ENCODE measurements at places on chromosomes 16 and 17.

DNA sequence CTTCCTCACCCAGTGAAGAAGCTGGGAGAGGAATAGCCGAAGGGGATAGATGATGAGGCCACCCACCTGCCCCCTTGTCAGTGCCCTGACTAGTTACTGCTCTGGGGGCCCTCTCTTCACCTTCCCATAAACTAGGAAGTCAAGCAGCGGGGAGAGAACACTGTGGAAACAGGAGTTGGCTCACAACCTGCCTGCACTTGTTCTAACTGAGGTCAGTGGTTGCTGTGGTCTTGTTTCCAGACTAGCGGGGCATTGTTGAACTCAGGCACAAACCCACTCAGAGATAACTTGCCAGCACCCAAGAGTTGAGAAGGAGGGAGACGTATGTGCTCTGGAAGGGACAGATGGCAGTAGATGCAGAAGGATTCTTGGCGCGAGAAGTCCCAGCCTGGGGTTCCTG lies 48.6 kb upstream of the DDX52 start:
- DNase-seq = no peak

DNA sequence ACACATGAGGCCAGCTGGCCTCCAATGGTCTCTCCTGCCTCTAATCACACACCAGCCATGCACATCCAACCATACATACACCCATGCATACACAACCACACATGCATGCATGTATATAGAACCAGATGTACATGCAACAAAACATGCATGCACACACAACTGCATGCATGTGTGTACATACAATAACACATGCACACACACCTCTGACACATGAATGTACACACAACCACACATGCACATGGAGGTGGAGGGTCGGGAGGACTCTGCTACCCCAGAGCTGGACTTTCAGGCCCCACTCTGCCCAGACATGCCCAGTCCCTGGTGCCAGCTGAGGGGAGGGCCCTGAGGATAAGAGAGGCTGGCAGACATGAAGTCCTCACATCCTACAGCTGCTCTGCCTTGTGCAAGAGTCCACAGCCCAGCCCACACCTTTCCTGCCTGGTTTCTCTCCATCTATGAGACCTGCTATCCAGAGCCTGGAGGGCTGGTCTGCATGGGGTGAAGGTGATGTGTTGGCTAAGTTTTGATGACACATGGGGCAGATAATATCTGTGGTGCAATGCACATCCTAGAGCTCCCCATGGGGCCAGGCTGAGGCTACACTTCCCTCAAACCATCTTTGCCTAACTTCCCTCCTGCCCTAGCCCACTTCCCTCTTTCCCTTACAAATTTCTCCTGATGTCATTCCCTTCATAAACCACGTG lies 50.9 kb upstream of the SDK2 start:
- no peak for DNase-seq

DNA sequence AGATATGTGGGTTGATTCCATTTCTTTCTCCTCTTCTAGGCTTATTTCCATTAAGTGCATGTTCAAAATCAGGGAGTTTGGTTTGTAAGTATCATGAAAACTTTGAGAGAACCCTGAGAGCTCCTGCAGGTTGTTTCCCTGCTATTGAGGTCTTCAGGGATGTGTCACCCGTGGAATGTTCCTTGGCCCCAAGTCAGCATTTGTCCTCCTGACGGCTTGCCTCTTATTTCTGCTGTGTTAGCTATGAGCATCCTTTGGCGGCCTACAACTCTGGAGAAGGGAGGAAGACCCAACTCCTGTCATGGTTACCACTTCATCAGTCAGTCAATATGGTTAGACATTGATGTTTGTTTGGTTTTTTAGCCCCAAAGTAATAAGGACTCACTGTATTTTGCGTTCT lies 180.8 kb downstream of the FTO start:
- DNase-seq = no peak

DNA sequence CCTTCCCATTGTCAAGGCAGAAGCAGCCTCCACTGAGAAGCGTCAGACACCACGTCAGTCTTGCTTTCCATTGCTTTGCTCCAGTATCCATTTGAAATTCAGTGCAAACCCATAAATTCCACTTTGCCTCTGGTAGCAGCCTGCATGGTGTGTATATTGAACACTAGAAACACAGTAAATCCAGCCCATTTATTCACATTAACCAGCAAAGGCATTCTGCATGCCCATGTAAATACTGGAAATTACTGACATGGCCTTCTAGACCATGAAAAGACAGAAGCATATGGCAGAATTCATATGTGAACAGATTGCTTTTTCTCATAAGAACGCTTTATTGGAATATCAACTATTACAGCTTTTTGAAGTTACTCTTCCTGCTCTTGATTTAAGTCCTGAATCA lies 595.0 kb downstream of the WWOX start:
- DNase-seq = no peak

- no peak for DNase-seq
Observed at GRCh38 chr16:81384006-81384405, 60.6 kb upstream of the CMIP start.

- DNase-seq = no peak
Observed at GRCh38 chr17:5975661-5976060, 94.5 kb upstream of the WSCD1 start.

- DNase-seq = no peak
Observed at GRCh38 chr17:72812823-72813222, 279.7 kb downstream of the SLC39A11 start.

GRCh38 chr17:65415991-65416390 lies 145.5 kb downstream of the AXIN2 start:
- no peak for DNase-seq

DNA sequence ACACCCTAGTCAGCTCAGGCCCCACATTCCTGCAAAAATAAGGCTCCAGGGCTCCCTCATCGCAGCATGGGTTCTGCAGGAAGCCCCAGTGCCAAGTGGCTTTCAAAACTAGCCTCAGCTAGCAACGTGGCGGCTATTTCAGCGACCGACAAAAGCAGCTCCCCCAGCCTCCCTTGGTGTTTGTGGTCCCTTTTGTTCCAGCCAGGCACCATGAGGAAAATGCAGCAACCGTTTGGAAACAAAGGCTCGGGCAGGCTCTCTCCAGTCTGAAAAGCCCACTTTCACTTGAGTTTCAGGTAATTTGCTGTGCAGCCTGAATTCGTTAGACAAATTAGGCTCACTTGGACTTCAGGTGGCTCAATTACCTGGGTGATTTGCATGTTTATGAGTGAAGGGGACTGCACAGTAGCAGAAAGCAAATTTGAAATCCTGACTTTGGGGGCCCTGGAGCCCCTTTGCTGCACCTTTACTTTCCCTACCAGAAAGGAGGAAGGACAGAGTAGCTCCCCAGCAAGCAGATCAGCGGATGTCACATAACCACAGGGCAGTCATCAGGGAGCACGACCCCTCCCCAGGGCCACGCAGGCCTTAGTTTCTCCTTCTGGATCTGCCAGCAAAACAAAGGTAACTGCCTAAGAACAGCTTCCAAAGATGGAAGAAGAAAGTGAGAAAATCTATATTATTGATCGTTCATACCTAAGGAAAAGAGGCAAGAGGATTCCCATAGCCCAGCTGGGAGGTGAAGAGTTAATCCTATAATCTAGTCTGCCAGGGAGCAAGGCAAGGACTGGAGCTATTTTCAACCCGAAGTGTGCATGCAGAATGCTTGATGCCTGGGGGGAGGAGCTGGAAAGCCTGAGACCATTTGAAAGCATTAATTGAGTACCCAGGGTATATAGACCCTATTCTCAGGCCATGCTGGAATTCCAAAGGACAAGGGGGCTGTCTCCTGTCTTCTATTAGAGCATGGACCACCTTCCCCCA lies 143.1 kb upstream of the SDK2 start:
- DNase-seq = no peak

GRCh38 chr17:17510456-17511292 lies 14.5 kb upstream of the RASD1 start:
- DNase-seq = no peak

DNA sequence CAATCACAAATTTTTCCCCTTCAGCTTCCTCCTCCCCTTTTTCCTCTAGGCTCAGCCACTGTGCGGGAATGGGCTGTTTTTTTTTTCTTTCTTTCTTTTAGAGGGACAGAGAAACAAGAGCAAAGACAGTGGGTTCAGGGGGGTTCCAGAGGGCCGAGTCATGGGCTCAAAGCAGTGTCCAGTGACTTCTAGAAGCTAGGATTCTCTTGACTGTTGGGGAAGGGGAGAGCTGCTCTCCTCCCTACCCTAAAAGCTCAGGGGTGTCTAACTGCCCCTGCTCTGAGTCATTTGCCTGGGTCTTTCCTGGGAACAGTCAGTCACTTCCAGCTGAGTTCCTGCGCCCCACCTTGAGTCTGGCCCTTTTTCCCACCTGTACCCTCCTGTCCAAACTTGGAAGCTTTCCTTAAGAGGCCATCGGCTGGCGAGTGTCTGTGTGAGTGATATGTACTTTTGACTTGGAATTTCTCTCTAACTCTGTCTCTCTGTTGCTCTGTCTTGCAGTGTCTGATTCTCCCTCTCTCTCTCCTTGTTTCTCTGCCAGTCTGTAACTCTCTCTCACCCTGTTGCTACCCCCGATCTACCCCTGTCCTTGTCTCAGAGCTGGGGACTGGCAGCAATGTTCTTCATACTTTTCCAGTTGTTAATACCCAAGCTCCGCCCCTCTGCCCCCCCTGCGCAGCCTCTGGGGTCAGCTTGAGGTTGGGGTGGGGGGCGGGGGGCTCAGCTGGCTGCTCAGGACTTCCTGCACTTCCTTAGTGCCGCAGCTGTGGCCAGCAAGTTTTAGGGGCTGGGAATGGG lies 2.4 kb downstream of the THRA start:
- no peak for DNase-seq

DNA sequence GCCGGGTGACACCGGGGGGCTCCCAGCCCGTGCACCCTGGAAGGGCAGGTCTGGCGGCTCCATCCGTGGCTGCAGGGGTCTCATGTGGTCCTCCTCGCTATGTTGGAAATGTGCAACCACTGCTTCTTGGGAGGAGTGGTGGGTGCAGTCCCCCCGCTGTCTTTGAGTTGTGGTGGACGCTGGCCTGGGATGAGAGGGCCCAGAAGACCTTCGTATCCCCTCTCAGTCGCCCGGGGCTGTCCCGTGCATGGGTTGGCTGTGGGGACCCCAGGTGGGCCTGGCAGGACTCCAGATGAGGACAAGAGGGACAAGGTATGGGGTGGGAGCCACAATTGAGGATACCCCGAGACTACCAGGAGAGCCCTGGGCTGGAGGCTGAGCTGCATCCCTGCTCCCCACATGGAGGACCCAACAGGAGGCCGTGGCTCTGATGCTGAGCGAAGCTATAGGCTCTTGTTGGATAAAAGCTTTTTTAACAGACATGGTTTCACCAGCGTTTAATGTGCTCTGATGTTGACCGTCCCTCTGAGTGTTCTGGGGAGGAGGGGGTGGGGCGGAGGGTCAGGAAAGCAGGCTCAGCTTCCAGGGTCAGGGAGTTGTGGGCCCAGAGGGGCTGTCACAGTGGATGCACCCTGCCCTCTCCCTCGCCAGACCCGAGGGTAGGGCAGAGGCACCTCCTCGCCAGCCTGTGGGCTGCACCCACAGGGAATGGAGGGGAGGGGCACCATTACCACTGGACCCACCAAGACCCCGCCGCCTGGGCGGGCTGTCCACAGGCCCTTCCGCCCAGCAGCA lies 5.4 kb downstream of the SPATA2L start:
- no peak for DNase-seq

DNA sequence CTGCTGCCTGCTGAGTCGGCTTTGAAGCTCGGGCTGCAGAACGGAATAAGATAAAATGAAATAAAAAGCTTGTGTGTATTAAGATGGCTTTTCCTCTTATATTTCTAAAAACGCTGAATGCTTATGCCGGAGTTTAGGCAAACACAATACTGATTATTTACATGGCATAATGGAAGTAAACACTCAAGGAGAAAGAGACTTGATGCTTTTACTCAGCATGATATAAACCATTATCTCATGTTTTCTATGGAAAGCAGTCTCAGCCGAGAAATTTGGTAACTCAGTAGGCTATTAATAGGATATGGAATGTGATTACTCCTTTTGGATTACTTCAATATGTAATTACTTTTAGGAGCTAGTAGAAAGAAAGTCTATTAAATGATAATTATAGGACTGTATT lies 153.3 kb downstream of the CDH11 start:
- DNase-seq = no peak

DNA sequence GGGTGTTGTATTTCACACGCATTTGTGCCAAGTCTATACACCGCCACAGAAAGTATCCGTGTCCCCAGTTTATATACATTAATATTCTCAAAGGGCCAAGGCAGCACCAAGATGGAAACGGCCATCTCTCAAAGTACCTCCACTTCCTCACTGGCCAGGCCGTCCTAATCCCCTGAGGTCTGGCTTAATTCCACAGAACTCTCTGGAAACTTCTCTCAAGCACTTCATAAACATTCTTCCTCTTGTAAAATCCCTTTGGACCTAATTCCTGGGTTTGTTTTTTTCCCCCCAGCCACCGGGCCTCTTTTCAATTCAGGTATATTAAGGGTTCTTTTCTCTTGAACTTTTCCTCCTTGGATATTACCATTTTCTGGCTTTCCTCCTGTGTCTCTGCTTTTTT lies 5.1 kb upstream of the ERN1 start:
- no peak for DNase-seq

- DNase-seq = no peak
Observed at GRCh38 chr17:44627513-44628242, 28.6 kb upstream of the MEIOC start.

- no peak for DNase-seq
Observed at GRCh38 chr17:58161566-58161965, 5.2 kb upstream of the OR4D2 start.

- no peak for DNase-seq
Observed at GRCh38 chr17:55580596-55581133, 69.4 kb upstream of the SMIM36 start.

DNA sequence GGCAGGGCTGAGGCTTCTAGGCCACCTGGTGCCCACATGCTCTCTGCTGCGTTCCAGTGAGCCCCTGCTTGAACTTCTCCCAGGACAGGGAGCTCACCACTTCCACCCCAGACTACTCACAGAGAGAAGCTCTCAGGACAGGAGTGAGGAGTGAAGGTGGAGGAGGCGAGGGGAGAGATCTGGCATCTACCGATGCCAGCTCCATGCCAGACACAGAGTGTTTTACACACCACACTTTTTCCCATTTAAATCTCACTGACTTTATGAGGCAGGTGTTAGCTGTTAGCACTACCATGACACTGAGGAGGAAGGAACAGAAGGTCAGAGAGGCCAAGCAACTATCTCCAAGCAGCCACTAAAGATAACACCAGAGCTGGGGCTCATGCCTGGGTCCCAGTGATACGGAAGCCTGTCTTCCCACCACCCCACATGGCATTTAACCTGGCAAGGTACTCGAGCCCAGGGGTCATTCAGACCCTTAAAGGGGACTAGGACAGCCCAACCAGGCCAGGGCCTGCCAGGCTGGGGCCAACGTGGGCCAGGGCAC lies 6.8 kb downstream of the FAM83G start:
- no peak for DNase-seq

DNA sequence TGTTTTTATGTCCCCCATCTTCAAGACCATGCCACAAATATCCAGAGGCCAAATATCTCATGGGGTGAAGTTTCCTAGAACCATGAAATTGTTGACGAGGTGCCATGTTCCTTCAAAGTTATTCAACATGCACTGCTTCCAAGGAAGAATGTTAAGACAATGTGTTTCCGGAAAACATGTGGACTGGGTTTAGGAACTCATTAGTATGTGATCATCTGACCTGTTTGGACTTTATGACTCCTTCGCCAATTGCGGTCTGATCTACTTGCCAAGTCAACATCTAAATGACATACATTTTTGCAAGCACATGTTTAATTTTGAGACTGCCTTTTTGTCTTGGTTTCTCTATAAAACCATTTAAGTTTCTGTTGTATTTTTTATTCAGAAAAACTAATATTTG lies 234.8 kb downstream of the MAF start:
- no peak for DNase-seq

GRCh38 chr16:19021747-19022146 lies 38.0 kb downstream of the TMC7 start:
- DNase-seq = no peak
